ENCODE measurements at places on chromosomes 5 and 9. TPM values are rescaled to one million over a fixed set of nuclear protein-coding genes. Genes with fewer than 3 reads are reported as not detected.

OTP gene
- total RNA-seq = not detected

GRIN1 gene
- 0.05 TPM for total RNA-seq

DMXL1 gene
- total RNA-seq = 31.7 TPM

SLC6A18 gene
- not detected for total RNA-seq

ZNF366 gene
- total RNA-seq = not detected

CBY3 gene
- total RNA-seq = 0.32 TPM

PCDHGA9 gene
- 0.25 TPM for total RNA-seq

ZNF169 gene
- total RNA-seq = 9.2 TPM

MEF2C gene
- 0.25 TPM for total RNA-seq

IFNA7 gene
- total RNA-seq = not detected

BOD1 gene
- total RNA-seq = 18.3 TPM

PKN3 gene
- 13.8 TPM for total RNA-seq
